Stimulated activated CD8-positive, alpha-beta memory T cell treated with anti-CD3 and anti-CD28 coated beads, Interleukin-4, amount 100 ng/mL, for 1 hour (primary cell): ENCODE measurements at places on chromosomes 3 and 15.

- no peak for DNase-seq
Measured at GRCh38 chr15:58217460-58217859, 79.3 kb downstream of the AQP9 start.

DNA sequence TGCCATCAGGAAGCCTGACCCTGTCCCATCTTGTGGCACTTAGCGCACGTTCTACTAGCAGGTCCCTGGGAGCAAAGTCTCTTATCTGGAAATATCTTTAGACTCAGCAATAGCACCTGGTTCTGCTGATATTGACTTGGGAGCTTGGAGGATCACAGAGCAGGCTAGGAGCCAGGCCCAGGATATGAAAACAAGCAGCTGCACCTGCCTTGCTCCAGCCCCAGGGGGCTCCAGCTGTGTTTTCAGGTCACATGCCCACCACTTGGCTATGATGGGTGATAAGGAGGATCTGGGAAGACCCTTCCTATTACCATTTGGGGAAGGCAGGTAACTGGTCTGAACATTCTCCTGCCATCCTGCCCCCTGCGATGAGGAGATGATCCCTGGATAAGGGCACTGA lies 87.8 kb downstream of the C3orf70 start:
- no peak for DNase-seq

DNA sequence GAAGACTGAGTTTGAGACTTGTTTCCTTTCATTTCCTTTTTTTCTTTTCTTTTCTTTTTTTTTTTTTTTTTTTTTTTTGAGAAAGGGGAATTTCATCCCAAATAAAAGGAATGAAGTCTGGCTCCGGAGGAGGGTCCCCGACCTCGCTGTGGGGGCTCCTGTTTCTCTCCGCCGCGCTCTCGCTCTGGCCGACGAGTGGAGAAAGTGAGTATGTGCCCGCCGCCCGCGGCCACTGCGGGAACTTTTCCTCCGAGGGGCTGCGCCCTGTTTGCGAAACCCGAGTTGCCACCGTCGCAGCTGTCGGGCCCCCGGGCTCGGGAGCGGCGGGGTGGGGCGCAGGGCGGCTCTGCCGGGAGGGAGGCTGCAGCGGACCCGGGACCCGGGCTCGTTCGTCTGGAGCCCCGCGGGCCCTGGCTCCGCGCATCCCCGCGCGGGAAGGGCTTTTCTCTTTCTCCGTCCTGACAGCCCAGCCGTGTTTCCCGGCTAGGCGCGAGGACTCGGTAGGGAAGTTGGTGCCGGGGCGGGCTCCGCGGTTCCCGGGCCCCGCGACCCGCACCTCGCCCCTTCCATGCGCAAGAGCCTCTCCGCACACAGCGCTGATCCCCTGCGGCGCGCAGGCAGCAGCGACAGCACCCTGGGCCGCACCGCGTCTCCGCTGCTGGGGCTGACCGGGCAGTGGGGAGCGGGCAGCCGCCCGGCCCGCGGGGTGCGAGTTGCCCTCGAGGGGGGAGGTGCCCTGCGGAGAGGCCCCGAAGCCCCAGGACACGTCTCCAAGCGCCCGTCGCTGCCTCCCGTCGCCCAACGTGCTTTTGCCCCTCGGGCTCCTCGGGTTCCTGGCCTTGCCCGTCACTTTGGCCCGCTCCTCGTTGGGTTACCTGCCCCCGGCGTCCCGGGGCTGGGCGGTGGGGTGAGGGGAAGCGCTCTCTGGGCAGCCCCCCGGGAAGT lies 1.4 kb downstream of the IGF1R start:
- DNase-seq: no peak

DNA sequence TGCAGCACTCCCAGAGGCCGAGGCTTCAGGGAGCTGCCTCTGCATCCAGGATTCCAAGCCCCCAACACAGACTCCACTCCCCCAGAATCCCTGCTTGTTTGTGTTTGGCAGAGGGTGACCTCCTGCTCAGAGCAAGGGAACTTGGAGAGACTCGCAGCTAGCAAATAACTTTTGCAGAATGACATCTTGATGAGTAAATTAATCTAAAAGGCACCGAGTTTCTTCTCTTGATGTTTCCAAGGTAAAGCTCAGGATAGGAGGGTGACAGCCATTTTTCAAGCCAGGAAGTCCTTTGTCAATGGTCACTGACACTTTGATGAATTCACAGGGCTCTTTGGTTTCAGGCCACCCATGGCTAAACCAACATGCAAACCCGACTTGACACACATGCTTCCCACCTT lies 523.0 kb downstream of the NTRK3 start:
- no peak for DNase-seq

DNA sequence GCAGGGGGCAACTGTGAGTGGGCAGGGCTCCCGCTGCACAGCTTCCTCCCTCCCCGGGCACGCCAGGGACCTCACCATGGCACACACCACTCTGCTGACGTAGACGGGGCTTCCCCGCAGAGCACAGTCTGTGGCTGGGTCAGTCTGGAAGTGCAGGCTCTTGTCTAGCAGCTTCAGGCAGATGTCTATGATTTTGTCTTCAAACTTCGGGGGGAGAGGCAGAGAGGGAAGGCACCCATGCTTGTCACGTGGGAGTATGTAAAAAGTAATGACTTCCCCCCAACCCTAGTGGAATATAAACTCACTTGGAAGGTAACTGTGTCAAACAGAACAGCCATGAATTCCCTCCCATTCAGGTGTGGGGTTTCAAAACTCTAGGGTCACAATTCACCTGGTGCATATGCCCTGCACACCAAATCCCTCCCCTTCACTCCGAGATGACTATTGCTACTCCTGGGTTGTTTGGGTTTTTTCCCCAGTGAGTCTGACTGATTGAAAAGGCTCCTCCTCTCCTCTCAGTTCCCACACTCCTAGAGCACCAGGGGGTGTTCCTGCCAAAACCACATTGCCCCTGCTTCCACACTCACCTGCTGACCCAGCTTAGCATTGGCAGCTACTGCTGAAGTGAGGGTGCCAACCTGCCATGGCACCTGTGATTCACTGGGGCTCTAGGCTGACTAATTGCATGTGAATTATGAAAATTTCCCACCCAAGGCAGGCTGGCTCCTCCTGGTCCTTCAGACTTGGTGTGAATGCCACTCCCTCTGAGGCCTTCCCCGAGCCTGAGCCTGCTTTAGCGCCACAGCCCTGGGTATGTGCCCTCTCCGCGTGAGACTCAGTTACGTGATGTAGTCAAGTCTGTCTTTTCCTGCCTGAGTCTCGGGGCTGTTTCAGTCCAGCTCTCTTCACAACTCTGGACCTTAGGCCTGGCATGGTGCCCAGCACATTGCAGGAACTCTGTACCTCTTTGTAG lies 13.0 kb downstream of the TGM5 start:
- no peak for DNase-seq

DNA sequence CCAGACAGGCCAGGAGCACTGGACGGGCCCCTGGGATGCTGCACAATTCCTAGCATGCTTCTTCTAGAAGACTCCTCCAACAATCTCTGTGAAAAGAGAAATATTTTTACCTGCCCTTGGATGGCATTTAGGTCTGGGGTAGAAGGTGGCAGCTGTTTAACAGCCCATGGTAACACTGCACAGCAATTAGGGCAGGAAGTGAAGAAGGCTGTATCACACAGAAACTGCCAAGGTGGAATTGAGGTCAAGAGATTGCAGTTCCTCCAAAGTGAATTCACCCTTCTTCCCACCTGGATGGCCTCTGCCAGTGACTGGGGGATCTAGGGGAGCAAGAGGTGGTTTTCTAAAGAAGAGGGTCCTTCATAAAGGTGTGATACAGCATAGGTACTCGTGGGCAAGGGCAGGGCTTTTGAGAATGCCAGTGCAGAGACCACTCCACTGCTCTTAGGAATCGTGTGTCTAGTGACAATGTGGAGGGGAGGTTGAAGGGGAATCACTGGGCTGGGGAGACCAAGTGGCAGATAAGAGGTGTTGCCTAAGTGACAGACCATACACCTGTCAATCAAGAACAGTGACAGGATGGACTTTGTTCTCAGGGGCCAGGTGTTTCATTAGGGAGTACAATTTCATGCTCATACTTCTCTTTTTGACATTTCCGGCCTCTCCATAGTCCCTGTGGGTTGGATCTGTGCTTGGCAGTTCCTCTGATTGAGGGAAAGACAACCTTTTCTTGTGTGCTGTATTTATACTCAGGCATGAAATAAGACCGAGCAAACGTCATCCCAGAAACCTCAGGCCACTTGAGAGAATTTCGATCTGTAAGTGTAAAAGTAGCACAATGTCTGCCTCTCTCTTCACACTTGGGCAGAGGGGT lies 83.5 kb upstream of the BCL6 start:
- no peak for DNase-seq

DNA sequence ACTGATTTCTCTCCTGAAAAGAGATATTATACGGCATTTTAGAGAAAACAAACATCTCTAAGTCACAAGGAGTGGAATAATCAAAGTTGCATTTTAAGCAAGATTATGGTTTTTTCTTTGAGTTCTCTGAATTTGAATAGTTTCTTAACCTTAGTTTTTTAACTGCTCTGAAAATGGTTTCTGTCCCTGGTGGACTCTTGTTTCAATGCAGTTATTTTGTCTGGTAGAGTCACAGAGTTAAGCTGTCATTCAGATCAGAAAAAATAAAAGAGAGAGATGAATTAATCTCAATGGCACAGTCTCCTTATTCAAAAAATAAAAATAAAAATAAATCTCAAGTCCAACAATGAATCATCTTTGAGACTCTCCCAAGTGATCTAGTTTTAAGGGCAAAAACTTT lies 19.0 kb downstream of the AGTR1 start:
- DNase-seq: no peak

DNA sequence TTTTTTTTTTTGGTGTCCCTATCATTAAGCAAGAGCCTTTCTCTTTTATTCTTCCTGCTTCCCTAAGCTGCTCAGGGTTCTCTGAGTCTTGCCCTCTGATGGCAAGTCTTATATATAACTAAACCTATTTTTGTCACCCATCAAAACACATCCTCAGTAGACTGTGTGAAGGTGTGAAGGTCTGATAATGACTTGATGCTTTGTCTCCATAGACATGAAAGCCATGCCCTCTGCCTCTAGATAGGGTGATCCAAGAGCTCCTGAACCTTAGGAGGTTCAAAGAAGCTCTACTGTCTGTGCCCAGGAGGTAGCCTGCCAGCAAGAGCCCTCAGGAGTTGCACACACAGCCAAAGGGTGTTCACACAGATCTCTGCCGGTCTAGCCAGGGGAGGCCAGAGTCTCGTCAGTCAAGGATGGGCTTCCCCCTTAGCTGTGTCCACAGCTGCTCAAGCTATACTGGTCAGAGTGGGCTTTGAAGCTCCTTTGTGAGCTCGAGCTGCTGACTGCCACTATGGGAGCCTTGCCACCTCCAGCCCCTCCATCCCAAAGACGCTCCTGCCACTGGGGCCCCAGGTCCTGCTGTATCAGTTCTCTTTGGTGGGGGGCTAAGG lies 13.1 kb upstream of the SNX22 start:
- DNase-seq: no peak

GRCh38 chr3:129185783-129186182 lies 2.1 kb upstream of the CNBP start:
- no peak for DNase-seq
